ENCODE measurements at places on chromosomes 16 and 17.

- no peak for DNase-seq
These were observed 225.3 kb downstream of the WWOX start for GRCh38 chr16:78324649-78325285.

DNA sequence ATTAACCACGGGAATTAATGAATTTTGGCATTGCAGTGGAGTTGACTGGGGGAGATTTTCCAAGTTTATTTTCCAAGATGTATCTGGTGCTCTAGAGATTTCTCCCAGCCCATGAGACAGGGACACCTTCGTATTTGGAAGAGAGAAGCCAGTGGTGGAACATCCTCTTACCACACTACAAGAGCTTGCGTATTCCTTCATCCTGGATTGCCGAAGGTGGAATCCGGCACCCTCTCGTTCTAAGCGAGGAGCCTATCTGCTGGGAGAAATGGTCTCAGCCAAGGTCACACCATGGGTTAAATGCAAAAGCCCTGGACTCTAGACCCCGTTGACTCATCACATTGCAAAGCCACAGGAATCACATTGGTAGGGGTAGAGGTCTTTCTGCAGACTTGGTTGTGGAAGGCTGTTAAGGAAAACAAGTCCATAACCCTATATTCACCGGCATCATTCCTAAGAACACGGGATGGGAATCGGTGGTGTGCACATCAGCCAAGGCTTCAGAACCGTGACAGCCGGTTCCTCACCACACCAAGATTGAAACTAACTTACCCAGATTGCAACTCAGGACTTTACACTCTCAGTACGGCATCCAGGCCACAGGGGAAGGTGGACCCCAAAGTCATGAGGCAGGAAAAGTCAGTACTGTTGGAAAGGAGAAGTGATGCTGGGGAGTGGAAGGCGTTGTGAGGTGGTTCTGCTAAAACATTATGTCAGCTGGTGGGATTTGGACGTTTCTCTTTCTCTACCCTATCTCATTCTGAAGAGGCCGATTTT lies 259.8 kb downstream of the CPPED1 start:
- DNase-seq: no peak

GRCh38 chr16:53052519-53053501 lies at the start of gene CHD9NB:
Gene CHD9NB, minus strand, starts transcription at chr16:53052897. Its CDS starts 8,739 bp downstream, at chr16:53044158.
- no peak for DNase-seq

GRCh38 chr16:75389096-75389690 lies 44.1 kb downstream of the CFDP1 start:
- no peak for DNase-seq

GRCh38 chr16:19696328-19696727 lies 21.7 kb downstream of the KNOP1 start:
- peak; percentile 46 for DNase-seq

DNA sequence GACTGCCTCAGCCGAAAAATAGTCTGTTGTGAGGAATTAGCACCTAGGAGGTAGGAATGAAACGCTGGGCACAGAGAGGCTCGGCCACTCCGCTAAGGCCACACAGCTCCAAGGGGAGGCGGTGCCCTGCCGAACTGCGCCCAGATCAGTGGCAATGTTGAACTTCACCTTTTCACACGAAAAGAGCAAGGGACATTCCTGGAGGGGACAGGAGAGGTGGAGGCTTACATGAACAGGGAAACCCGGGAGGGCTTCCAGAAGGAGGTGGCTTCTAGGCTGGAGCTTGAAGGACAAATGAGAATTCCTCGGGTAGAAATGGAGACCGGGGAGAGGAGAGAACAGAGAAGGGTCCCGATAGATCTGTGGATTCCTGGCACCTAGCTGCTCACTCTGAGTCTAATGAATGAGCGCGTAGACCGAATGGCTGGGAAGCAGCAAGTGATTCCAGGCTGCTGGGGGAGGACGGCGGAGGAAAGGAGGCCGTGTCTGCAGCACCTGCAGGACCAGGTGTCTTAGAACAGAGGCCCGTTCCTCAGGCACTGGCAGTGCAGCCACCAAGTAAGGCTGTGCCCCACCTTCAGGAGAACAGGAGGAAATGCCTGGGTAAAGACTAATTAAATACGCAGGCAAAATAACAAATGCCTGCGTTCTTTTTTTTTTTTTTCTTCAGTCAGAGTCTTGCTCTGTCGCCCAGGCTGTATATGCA lies 722 bp upstream of the SLC38A10 start:
- DNase-seq: peak; percentile 31

DNA sequence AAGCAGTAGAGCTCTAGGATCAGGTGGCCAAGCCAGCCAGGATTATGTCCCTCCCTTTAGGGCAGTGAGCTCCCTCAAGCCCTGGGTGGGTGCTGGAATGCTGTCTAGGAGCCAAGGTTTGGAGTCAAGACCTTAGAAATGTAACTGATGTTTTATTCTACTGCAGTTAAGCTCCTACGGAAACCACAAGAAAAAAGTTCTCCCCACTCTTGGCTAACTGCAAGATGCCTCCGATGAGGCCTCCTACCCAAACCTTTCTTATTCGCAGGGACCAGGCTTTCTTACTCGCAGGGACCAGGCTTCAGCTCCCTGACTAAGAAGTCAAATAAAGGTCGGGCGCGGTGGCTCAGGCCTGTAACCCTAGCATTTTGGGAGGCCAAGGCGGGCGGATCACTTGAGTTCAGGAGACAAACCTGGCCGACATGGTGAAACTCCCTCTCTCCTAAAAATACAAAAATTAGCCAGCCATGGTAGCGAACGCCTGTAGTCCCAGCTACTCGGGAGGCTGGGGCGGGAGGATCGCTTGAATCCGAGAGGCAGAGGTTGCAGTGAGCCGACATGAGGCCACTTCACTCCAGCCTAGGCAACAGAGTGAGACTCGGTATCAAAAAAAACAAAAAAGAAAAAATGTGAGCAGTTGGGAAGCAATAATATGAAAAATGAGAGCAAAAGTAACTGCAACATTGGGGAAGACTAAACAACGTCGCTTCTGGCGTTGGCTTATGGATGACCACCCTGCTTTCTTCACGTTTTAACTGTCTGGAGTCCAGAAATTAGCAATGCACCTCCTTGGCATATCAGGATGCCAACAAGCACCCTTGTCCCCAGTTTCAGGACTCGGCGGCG lies 31.7 kb upstream of the ARL4D start:
- DNase-seq: peak; percentile 12

DNA sequence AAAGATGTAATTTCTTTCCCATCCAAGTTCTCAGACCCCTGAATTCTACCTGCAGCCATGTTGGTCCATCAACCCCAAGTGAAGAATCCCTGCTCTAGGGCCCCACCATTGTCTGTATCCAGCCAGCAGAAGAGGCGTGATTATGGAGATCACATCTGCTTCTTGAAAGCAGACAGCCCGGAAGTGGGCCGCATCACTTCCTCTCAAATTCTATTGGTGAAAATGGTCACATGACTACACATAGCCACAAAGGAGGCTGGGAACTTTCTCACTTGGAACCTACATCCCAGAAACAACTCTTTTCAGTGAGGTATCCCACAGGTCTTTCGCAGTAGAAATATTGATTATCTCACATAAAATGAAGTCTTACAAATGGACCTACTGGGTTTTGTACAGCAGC lies 40.1 kb downstream of the IL4R start:
- no peak for DNase-seq

GRCh38 chr17:81317961-81318605 lies 23.0 kb upstream of the SLC38A10 start:
- DNase-seq: no peak

GRCh38 chr17:57662041-57662440 lies 83.1 kb downstream of the CCDC182 start:
- DNase-seq: no peak

DNA sequence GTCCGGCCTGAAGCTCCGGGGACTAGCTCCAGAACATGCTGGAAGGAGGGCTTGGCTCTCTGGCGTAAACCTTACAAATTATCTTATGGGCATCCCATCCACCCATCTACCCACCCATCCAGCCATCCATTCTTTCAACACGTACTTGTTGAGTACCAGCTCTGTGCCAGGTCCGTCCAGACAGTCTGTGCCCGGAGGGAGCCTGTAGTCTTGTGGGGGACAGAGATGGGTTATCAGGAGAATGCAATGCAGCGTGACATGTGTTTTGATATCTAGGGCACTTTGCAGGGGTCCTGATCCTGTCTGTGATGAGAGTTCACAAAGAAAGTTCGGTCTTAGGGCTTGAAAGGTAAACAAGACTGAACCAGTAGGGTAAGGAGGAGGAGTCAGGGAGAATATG lies 4.1 kb upstream of the SLC13A2 start:
- DNase-seq: no peak

- no peak for DNase-seq
These were observed 183.0 kb downstream of the PRKCA start for GRCh38 chr17:66485309-66485947.

- no peak for DNase-seq
These were observed 4.4 kb downstream of the N4BP1 start for GRCh38 chr16:48605518-48606110.

GRCh38 chr16:10761373-10761772 lies 17.7 kb downstream of the NUBP1 start:
- no peak for DNase-seq

GRCh38 chr17:57819285-57819684 lies 30.6 kb downstream of the MRPS23 start:
- DNase-seq: no peak

DNA sequence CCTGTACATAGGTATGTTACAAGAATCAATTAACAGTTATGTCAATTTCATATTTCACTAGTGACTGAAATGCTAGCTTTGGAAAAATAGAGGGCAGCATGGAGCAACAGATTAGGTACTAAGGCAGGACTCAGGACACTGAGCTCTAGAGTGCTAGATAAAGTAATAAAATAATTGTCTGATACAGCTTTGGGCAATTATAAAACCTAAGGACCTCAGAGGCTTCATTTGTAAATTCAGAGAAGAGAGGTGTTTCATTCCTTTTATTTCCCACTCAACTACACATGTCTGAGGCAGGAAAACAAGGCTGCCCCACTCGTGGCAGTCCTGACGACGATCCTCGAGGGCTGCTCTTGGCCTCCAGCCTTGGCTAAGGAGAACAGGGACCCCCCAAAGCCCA lies 81.5 kb downstream of the CA4 start:
- DNase-seq: no peak

GRCh38 chr17:77549726-77550366 lies 408.7 kb upstream of the TNRC6C start:
- DNase-seq: no peak

- DNase-seq: no peak
These were observed 38.3 kb upstream of the SMPD3 start for GRCh38 chr16:68486502-68487202.

GRCh38 chr17:44408786-44409185 lies 19.3 kb upstream of the ITGA2B start:
- no peak for DNase-seq

All from dorsolateral prefrontal cortex (tissue), 122 donors.